Hypothalamus (tissue), 51 donors: ENCODE measurements at places on chromosomes 16 and 17.
A peak's percentile ranks its signal among the peaks of the same experiment; 100 is the strongest.

GRCh38 chr17:43967251-43967875, 13.6 kb upstream of the PYY start:
- no peak for DNase-seq

DNA sequence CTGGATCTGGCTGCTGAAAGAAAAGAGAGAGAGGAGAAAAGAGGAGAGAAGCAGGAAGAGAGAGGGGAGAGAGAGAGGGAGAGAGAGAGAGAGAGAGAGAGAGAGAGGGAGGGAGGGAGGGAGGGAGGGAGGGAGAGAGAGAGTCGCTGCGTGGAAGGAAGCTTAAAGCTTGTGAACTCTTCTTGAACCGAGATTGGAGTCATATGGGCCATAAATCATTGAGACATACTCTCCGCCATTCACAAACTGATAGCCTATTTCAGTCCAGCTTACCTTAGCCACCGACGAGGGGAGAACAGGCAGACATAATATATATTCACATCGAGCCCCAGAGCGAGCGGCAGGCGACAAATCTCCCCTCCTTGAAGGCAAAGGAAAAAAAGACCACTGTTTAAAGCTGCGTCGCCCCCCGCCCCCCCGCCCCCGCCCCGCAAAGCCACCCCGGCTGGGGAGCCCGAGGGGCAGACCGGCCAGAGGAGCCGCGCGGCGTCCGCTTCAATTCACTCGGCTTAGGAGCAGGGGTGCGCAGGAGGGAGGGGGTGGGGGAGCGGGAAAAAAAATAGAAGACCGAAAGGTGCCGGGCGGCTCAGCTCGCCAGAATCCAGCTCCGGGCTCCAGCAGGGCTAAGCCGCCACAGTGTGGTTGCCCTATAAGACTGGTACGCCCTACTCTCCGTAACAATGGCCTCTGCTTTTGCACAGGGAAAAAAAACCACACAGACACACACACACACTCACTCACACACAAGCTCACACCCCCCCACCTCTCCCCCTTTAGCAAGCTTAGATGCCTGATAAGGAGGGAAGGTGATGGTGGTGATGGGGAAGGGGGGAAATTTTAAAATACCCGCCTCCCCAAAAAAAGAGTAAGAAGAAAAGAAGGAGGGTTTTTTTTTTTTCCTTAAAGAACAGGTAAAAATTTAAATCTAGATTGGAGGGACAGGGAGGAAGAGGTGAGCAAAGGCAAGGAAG, 10.6 kb upstream of the HOXB2 start:
- DNase-seq = no peak

DNA sequence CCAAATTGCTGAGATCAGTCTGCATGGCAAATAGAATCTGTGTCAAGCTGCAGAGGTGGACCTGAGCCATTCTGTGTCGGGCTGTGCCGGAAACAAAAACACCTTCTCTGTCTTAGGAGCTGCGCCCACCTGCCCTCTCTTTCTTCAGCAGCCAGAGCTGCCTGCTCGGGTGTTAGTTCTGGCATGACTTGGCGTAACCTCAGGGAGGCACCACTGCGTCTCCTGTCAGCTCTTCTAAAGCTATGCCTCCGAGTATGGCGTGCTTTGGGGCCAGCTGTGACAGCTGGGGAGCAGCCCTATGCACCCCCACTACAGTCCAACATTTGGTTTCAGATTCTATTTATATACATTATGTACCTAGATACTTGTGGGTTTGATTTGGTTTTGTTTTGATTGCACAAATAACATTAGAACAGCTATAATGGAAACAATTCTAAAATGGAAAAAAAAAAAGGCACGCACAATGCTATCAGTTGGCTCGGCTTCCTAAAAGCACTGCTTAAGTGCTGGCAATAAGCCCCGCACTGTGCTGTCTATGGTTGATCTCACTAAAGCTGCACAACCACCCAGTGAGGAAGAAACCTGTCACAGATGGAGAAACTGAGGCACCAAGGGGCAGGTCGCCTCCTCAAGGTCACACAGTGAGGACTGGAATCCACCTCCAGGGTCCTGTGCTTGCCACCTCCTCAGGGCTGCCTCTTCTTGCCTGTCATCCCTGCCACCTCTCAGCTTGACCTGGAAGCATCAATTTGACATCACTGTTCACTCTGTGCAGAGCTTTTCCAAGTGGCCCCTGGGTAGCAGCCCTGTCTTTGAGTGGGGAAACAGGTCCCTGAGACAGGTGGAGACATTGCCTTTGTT, 18.7 kb upstream of the ADGRG1 start:
- no peak for DNase-seq

DNA sequence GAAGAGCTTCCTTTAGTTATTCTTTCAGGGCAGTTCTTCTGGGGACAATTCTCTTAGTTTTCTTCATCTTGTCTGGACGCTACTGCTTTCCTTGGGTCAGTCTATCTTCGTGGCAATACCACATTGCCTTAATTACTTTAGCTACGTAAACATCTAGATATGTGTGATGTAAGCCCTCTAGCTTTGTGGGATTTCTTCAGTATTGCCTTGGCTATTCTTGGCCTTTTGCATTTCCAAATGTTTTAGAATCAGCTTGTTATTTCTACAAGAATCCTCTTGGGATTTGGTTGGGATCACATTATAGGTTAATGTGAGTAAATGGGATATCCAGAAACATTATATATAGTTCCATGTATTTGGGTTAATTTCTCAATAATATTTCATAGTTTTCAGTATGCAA, 9.0 kb upstream of the ST6GALNAC2 start:
- DNase-seq = no peak

GRCh38 chr17:75404731-75405364, 630 bp downstream of the GRB2 start:
- DNase-seq = peak; percentile 66

- no peak for DNase-seq
Observed at GRCh38 chr17:50637829-50638605, 3.3 kb downstream of the ABCC3 start.

DNA sequence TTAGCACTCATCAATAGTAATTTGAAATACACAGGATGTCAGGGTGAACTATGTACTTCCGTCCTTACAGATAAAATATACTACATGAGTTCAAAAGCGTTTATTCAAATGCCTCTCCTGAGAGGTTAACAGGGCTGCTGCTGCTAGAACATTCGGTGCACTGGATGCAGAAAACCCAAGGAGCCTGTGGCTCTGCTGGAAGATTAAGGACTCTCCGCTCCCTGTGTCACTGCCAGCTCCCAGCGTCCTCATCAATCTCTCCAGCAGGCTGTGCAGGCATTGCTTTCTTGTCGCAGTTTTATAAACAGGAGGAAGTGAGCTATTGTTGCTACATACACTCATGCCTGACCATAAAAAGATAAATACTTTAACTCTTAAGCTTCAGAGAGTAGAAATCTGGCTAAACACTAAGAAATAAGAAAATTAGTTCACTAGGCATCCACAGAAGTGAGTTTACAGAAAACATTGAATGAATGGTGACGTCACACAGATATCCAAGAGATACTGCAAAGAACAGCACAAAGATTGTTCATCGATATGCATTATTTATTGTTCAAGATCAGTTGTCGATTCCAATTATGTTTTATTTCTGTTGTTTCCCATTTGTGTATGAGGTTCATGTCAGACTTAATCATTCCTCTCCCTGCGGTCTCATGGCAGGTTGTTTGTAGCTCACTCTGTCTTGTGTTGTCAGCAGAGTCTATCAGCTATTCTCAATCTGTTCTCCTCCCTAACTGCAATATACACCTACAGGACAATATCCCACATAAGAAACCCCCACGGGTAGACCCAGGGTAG, 127.9 kb upstream of the MON1B start:
- DNase-seq = no peak

- DNase-seq = no peak
Observed at GRCh38 chr16:46932802-46933201, 40.7 kb downstream of the DNAJA2 start.

- DNase-seq = no peak
Observed at GRCh38 chr16:3121851-3122467, 9.6 kb downstream of the ZNF205 start.

DNA sequence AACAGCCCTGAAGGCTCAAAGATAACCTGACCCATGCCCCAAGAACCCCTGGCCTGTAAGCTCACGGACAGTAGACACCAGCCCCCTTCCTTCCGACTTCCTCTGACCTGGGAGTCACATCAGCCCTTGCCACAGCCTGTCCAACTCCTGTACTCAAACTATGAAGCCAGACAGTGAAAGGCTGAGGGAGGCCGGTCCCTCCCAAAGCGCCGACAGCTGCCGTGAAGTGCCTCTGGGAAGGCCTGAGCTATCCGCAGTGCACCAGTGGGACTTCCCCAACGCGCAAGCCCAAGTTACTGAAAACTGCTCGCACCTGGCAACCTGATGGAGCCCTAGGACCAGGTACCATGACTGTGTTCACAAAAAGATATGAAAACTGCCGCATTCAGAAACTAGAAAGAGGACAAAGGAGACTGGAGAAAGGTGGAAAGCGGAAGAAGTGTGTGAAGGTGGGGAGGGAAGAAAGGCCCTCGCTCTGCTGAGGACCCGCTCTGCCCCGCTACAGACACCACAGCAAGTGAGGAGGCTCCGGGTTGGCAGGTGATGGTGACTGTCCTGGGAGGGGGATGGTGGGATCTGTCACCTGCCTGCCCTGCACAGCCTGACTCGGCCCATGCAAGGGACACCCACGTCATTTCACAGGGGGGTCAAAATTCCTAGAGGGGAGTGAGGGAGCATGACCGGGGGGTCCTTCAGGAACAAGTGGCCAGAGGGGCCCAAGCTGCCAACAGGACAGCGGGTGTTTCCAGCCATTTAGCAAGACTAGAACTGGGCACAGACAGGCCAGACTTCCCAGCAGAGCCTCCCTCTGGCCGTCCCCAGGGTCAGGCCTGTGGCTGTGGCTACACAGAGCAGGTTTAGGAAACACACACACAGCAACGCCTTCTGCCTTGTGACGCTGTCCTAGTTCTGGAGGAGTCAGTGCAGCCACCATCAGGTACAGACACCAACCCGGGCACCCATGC, 13.1 kb upstream of the TRAP1 start:
- DNase-seq = no peak

- DNase-seq = no peak
Observed at GRCh38 chr16:66387817-66388332, 21.4 kb downstream of the CDH5 start.

DNA sequence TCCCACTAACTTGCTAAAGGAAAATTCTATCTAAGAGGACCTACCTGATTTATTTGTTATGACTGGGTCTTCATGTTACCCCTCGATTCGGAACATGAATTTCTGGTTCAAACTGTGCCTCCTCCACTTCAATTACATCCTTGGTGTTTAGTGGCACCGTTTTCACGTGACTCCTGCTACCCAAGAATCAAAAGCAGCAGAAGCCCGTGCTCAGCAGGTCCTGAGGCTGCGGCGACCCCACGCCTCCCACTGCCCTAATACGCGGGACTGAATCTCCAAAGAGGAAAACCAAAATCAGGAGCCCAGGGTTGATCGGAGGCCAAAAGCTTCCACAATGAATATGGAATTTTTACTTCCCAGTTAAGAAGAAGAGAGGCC, 94.0 kb upstream of the METRNL start:
- no peak for DNase-seq

DNA sequence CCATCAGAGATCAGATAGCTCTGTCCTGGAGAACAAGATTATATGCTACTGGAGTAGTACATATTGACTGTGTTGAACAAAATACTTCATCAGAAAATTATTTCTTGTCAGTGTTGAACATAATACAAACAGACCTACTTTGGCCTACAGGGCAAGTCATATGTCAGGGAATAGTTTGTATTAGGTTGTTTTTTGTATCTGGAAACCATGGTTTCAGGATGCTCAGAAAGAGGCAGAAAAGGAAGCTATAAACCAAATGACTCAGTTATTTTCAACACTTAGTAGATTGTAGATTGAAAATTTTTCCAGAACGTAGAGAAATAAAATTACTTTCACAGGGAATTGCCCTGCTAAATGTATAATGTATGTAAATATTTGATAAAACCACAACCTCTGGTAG, 198.4 kb downstream of the CYB561 start:
- no peak for DNase-seq

DNA sequence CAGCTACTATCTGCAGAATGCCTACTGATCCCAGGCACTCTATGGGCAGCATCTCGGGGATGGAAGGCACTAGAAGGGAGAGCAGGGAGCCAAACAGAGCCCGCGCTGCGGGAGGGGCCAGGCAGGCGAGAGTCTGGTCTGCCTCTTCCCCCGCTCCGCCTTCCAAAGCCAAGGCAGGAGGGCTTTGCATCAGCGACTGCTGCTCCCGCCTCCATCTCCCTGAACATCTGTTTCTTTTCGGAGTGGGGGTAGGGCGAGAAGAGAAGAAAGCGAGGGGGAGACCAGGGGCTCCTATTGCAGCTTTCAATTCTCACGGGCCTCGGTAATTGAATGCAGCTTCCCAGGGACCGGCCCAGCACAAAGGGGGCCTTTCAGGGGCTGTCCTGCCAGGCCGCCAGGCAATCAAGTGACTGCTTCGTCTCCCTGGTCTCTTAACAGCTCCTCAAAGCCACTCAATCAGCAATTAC, 31.4 kb upstream of the CDC42EP4 start:
- peak; percentile 78 for DNase-seq

DNA sequence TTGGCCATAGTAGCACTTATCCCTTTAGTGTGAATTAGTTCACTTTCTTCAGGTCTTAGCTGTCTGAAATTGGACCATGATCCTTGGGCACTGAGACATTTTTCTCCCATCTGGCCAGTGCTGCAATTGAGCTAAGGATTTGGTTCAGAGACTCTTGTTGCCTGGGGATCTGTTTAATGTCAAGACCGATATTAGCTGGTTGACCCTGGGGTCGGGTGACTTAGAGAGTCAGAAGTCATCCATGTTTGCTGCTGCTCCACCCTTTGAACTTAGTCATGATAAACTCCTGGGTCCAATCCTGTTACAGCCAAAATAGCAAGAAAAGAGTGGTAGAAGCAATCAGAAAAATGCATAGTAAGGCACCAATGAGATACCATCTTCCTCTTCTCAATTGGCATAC, 45.8 kb upstream of the TOX3 start:
- DNase-seq = no peak

- no peak for DNase-seq
Observed at GRCh38 chr17:33233811-33234177, 59.3 kb downstream of the ASIC2 start.

DNA sequence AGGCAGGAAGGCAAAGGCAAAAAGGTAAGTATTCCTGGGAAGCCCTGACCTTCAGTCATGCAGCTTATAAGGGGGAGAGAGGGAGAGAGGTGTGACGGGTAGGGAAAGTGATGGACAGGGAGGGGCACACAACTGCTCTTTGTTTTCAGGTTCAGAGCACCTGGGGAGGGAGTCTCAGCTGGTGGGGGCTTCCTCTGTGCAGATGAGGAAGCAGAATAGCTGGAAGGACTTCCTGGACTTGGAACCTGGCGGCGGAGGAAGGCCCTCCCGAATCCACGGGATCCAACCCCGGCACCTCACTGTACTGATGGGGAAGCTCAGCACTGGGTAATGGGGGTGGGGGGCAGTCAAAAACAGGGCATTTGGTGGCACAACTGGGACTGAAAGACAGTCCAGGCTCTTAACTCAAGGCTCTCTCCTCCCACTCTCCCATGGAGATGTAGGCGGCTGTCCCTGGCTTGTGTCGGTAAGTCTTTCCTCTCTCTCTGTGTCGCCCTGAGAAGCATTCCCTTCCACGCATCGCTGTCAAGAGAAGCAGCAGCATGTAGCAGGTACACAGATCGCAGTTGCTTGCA, 11.9 kb upstream of the PITPNM3 start:
- no peak for DNase-seq
